ENCODE measurements at places on chromosomes 11 and 22.
A peak's percentile ranks its signal among the peaks of the same experiment; 100 is the strongest.

GRCh38 chr22:37197451-37198257, 9.6 kb upstream of the C1QTNF6 start:
- DNase-seq, result no peak

GRCh38 chr22:26416670-26417276, 12.3 kb upstream of the ASPHD2 start:
- DNase-seq, result no peak

DNA sequence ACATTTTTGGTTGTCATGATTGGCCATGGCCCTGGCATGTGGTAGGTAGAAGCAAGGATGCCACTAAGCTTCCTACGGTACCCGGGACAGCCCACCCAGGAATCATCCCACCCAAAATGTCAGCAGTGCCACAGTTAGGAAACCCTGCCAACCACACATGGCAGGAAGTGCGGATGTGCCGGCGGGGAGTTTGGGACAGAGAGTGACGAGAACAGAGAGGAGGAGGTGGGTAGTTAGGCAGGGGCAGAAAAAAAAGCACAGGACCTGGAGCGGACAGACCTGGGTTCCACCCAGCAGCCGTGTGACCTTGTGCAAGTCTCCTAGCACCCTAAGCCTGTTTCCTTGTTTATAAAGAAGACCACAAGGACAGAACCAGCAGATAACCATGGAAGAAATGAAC, 3.3 kb downstream of the SPI1 start:
- DNase-seq, result no peak

GRCh38 chr11:75996523-75997442, 181.8 kb downstream of the UVRAG start:
- DNase-seq, result no peak

DNA sequence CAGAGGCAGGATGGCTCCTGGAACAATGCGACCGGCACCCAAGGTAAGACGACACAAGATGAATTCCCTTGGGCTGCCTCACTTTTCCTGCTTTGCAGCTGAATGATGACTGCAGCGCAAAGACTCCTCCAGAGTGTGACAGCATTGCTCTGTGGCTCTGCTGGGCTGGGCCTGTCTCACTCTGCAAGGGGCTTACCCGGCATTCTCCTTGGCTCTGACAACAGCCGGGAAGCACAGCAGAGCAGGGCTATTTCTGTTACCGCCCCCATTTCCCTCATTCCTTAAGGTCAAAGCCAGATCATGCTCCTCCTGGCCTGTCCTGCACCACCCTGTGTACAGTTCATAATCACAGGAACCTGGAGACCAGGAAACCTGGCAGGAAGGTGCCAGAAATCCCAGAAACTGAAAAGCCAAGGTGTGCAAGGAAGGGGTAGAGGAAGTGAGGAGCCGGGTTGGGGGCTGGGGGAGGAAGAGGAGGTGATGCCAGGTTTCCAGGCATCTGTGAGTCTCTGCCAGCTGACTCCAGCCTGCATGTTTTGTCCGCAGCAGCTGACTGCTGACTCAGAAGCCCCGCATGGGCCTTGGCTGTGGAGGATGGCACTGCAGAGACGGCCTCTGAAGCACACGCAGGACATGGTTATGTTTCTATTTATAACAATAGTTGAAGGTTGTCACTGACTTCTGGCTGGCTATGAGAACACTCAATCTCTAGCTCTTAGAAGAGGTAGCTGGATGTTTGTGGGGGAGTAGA, 113.6 kb downstream of the MICAL3 start:
- no peak for DNase-seq

DNA sequence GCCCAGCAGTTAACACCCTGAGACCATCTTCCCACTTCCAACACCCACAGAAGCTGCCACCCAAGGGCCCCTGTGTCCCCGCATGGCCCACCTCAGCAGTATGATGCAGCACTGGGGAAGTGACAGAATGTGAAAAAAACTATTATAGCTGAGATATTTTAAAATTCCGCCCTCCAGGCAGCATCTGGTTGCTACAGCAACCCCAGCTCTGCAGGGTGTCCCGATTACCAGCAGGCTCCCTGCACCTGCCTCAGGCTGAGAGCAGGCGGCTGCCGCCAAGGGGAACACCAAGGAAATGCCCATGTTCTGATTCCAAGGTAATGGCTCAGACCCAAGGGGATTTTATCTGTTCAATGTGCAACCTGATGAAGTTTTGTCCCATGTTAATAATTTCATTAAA, 10.5 kb upstream of the TMEM121B start:
- DNase-seq, result no peak

GRCh38 chr11:35655856-35656255, 6.7 kb upstream of the TRIM44 start:
- no peak for DNase-seq

DNA sequence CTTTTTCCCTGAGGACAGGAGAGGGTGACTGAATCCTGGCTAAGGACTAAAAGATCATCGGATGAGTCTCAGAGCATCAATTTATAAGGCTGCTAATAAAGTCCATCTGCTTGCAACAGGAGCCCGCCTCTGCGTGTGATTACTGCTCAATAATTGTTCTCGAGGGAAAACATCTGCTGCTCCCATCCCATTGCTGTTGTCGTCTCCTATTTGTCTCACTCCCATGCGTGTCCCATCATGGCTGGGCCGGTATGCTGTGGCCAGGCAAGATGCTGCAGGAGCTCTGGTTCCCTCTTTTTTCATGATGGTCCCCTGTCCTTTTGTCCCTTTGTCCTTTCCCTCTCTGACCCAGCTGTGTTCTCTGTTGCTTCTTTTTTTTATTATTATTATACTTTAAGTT, 121.2 kb downstream of the SPATA19 start:
- no peak for DNase-seq

DNA sequence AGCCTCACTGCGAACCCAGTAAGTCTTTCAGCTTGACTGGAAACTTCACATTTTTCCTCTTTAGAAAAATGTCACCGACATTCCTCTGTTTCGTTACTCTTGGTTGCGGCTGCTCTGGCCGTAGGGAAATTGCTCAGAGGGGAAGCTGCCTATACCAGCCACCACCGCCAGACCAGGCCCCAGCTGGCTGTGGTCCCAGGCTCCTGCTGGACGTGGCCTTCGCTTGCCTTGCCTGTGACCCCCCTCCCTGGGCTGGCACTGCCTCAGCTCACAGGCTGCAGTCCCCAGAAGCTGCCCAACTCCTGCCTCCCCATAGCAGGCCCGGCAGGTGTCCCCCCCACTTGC, 197.8 kb downstream of the MN1 start:
- DNase-seq, result no peak

GRCh38 chr11:122874991-122875390, 7.6 kb upstream of the JHY start:
- DNase-seq, result no peak

GRCh38 chr11:45270946-45271716, 15.0 kb downstream of the SYT13 start:
- no peak for DNase-seq

DNA sequence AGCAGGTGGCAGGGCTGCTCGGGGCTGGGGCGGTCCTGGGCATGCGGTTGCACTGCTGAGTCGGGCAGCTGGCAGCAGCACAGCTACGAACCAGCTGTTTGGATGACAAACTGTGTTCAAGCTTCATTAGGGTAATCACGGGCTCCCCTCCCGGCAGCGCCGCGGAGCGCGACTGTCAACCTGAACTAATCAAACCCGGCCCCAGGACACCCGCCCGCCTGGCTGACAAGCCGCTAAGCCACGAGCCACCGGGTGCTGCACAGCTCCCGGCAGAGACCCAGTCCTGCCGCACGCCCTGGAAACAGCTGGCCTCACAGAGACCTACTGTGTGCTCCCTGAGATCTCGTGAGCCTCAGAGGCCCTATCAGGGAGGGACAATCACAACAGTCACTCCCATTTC, 60.6 kb upstream of the TCF20 start:
- DNase-seq, result no peak

GRCh38 chr22:34454598-34454997, 534.3 kb upstream of the LARGE1 start:
- no peak for DNase-seq

DNA sequence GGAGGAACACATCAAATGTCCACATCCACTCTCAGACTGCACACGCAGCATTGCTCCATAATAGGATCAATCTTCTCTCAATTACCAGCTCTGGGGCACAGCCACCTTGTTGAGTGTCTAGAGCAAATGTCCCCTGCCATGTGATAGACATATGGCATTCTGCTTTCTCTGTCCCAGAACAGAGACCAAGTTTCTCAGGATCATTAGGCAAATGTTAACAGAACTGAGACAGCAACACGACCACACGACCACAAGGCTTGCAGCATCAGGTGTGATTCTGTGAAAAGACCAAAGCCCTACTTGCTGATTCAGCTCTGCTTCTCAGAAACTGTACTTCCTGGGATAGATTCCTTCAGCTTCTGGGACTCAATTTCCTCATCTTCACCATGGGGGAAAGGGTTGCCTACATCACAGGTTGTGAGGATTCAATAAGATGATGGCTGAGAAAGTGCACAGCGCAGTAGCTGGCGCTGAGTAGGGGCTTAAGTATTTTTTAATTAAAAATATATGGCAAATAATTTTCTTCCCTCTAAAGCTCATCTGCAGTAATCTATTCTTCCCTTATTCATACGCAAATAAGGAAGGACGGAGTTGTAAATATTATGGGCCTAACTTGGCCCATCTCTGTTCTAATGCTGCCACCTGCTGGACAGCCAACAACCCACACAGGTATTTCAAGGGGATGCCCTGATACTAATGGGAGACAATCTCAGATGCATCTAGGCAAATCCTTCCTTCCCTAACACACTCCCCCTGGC, 54.3 kb upstream of the USP47 start:
- DNase-seq, result peak; percentile 67

GRCh38 chr11:9903579-9903978, 239.7 kb downstream of the SWAP70 start:
- DNase-seq, result no peak

- peak; percentile 69 for DNase-seq
Measured at GRCh38 chr11:134027671-134028070, 41.2 kb upstream of the JAM3 start.

GRCh38 chr11:23995891-23996290, 501.0 kb upstream of the LUZP2 start:
- no peak for DNase-seq

DNA sequence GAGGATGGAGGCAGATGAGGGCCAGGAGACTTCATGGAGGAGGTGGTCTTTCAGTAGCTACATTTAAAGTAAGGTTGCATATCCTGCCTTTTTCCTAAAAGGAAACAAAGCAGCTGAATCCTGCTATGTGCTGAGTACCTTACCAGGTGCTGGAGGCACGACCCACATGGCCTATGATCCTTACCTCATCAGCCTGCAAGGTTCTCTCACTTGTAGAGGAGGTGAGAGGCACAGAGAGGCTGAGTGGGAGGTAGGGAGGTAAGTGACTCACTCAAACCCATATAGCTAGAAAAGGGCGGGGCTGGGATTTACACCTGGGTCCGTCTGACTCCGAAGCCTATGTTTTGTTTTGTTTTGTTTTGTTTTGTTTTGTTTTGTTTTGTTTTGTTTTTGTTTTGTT, 75.8 kb downstream of the BUD13 start:
- DNase-seq, result no peak

GRCh38 chr22:50603511-50604255, 3.1 kb downstream of the MAPK8IP2 start:
- no peak for DNase-seq

DNA sequence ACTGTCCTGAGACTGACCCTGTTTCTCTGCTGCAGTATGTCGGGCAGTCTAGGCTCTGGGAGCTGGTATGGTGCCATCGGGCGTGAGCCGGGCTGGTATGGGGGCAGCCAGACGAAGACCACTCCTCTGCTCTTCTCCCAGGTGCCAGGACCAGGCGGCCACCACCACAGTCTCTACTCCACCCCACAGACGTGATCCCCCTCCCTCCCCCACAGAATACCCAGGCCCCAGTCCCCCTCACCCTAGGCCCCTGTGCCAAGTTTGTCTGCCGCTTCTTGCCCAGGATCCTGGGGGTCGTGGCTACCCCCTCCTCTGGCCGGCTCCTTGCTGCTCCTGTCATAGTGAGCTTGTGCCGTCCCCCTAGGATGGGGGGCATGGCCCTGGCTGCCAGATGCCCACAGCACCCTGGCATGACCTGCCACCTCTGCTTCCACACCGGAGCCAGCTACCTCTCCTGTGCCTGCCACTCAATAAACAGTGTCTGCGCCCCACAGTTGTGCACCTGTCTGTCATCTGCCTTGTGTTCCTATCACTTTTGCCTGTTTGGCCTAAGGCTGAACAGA, 2.0 kb upstream of the KCNK4 start:
- DNase-seq, result no peak

DNA sequence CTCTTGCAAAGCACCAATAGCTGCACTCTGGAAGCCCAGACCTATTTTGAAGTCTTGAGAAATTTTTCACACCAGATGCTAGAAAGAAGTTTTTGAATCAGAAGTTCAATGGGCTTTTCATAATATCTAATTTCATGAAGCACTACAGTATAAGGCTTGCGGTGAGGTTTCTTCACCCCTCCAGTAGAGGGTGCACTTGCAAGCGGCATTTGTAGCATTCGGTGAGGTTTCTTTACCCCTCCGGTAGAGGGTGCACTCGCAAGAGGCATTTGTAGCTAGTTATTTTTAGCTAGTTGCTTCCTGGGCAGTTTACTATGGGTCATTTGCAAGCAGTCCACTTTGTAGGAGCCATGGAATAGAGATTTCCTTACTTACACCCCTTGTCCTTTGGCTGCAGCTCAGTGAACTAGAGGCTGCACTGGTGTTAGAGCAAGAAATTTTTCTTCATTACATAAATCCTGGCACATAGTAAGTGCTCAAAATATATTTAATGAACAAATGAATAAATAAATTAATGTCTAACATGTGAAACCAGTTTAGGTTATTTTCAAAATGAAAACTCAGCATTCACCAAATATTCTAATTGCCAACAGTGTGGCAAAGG, 7.8 kb upstream of the NOX4 start:
- no peak for DNase-seq

GRCh38 chr11:93967258-93967657, 53.9 kb upstream of the HEPHL1 start:
- no peak for DNase-seq

- DNase-seq, result no peak
Measured at GRCh38 chr11:114259551-114259983, 36.6 kb upstream of the NNMT start.

- DNase-seq, result no peak
Measured at GRCh38 chr11:77699425-77699824, 61.8 kb upstream of the CLNS1A start.

- DNase-seq, result no peak
Measured at GRCh38 chr22:25006354-25006753, 53.8 kb downstream of the KIAA1671 start.

- no peak for DNase-seq
Measured at GRCh38 chr11:36216061-36216615, 73.1 kb downstream of the COMMD9 start.

DNA sequence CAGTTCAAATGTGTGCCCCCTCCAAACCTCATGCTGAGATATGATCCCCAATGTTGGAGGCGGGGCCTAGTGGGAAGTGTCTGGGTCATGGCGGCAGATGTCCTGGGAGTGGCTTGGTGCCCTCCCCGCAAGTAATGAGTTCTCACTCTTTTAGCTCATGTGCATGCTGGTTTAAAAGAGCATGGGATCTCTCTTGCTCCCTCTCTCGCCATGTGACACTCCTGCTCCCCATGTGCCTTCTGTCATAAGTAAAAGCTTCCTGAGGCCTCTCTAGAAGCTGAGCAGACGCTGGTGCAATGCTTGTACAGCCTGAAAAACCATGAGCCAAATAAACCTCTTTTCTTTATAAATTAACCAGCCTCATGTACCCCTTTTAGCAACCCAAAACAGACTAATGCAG, 98.8 kb downstream of the SGSM3 start:
- DNase-seq, result no peak

Data from naive thymus-derived CD8-positive, alpha-beta T cell (primary cell).